Kidney (tissue), 22 donors: ENCODE measurements at places on chromosomes 6 and 20. TPM values are rescaled to one million over a fixed set of nuclear protein-coding genes. Genes with fewer than 3 reads are reported as not detected.

GRCh38 chr20:12306107-12306506 lies 388.4 kb downstream of the BTBD3 start:
- no peak overlapping the region for H3K27ac ChIP-seq
- no peak overlapping the region for H3K4me3 ChIP-seq
- no peak for DNase-seq
- no peaks in the 10 kb centered on the region for H3K36me3 ChIP-seq
- no peaks in the 10 kb centered on the region for H3K27me3 ChIP-seq
- no peaks in the 10 kb centered on the region for H3K4me1 ChIP-seq

DNA sequence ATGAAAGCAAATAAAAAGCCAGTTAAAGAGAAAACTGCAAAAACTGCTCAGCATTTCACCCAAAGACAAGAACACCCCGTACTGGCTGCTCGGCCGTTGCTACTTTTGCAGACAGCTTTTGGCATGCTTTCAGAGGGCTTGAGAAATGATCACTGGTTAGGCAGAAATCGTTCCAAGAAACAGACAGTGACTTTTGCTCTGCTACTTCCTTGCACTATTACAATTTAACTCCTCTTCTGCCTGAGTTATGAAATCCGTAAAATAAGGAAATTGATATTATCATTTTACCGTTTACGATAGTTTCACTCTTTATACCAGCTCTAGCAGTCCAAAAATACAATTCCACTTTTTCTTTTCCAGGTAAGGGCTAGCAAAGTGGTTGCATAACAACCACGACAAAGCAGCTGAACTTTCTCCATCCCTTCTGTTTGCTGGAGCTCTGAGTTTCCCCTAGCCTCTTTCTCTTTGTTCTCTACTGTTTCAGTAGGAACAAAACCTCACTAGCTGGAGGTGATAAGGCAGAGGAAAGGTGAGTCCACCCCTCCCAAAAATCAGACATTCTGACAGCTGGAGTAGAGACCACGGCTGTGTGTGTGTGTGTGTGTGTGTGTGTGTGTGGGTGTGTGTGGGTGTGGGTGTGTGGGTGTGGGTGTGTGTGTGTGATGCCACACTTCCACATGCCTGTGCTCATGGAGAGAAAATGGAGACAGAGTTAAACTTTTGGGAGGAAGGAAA lies 191.8 kb upstream of the RREB1 start:
- peak overlapping the region; percentile 88 for H3K27ac ChIP-seq
- H3K36me3 ChIP-seq: no peaks in the 10 kb centered on the region
- DNase-seq: no peak
- H3K4me1 ChIP-seq: peaks cover 17% of the 10 kb centered on the region

DNA sequence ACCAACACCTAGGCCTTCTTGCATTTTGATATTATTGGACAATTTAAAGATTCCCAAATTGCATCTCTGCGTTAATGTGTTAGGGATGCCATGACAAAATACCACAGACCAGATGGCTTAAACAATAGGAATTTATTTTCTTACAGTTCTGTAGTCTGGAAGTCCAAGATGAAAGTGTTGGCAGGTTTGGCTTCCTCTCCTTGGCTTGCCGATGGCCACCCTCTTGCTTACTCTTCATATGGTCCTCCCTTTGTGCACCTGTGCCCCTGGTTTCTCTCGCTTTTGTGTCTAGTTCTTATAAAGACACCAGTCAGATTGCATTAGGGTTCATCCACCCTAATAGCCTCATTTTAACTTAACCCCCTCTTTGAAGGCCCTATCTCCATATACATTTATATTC lies 842.4 kb upstream of the FLRT3 start:
- no peaks in the 10 kb centered on the region for H3K4me1 ChIP-seq
- DNase-seq: no peak
- no peaks in the 10 kb centered on the region for H3K36me3 ChIP-seq

DNA sequence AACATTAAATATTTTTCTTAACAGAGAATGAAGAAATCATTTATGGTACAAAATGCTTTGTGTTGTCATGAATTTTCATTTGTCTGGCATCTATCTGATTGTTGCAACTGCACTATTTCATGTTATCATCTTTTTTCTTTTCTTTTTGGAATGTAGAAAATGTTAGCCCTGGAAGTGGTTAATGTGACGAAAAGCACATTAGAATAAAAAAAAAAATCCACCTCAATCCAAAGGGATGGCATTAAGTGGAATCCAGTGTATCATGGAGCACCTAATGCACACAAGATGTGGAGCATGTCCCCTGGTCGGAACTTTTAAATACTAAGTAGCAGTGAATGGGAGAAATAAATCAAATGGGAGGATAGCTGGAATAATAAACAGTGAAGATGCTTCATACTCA lies 172.9 kb upstream of the MCHR2 start:
- no peak overlapping the region for H3K4me3 ChIP-seq
- no peaks in the 10 kb centered on the region for H3K27me3 ChIP-seq
- no peaks in the 10 kb centered on the region for H3K4me1 ChIP-seq
- no peaks in the 10 kb centered on the region for H3K36me3 ChIP-seq

Gene ZFP57
- polyA plus RNA-seq: not detected
